ENCODE measurements at places on chromosomes 11 and 22. TPM values are rescaled to one million over a fixed set of nuclear protein-coding genes. Genes with fewer than 3 reads are reported as not detected.
A peak's percentile ranks its signal among the peaks of the same experiment; 100 is the strongest.

GRCh38 chr11:127117231-127117739, 116.7 kb upstream of the KIRREL3 start:
- H3K27ac ChIP-seq, result no peak overlapping the region
- no peak for DNase-seq
- no peaks in the 10 kb centered on the region for H3K4me1 ChIP-seq
- H3K4me3 ChIP-seq, result no peak overlapping the region
- no peaks in the 10 kb centered on the region for H3K27me3 ChIP-seq
- H3K36me3 ChIP-seq, result no peaks in the 10 kb centered on the region

GRCh38 chr22:23532731-23533130, 47.4 kb downstream of the IGLL1 start:
- no peak overlapping the region for H3K4me3 ChIP-seq
- H3K27me3 ChIP-seq, result peaks cover 13% of the 10 kb centered on the region
- H3K4me1 ChIP-seq, result peaks cover 56% of the 10 kb centered on the region
- peak overlapping the region; percentile 63 for H3K27ac ChIP-seq

GRCh38 chr22:25754527-25755202, 12.7 kb downstream of the MYO18B start:
- peaks cover 3% of the 10 kb centered on the region for H3K27me3 ChIP-seq
- no peaks in the 10 kb centered on the region for H3K36me3 ChIP-seq
- H3K27ac ChIP-seq, result no peak overlapping the region
- DNase-seq, result no peak
- H3K4me3 ChIP-seq, result no peak overlapping the region

DNA sequence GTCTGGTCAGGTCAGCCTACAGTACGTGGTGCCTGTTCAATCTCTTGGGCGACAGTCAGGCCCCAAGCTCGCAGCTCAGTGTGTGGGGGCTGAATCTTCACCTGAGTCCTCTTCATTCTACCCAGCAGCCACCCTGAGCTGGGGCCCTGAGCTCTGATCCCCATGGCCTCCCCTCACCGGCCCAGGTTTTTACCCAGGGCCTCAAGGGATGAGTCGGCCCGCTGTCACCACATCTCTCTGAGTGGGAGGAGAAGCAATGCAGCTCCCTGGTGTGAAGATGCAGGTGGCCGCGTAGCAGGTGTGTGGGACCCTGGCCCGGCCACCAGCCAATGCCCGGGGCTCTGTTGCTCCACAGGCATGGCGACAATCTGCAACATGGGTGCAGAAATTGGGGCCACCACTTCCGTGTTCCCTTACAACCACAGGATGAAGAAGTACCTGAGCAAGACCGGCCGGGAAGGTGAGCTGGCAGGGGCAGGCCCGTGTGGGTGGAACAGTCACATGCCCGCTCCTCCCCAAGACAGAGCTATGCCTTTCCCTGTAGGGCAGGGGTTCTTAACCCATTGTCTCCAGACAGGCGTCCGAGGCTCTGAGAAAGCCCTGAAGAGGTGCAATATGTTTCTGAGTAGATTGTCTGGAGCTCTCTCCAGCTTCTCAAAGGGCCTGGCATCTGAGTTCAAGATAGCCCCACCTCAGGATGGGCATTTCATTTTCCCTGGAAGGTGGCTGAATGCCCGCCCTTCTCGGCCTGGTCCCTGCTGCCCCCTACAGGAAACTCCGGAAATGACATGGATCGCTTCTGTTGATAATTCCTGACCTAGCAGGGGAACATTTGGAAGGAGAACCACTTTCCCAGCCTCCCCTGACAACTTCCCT, 26.9 kb downstream of the POLR3H start:
- H3K4me1 ChIP-seq, result peaks cover 11% of the 10 kb centered on the region
- peaks cover 25% of the 10 kb centered on the region for H3K36me3 ChIP-seq
- H3K4me3 ChIP-seq, result no peak overlapping the region
- peak; percentile 80 for DNase-seq
- no peak overlapping the region for H3K27ac ChIP-seq

DNA sequence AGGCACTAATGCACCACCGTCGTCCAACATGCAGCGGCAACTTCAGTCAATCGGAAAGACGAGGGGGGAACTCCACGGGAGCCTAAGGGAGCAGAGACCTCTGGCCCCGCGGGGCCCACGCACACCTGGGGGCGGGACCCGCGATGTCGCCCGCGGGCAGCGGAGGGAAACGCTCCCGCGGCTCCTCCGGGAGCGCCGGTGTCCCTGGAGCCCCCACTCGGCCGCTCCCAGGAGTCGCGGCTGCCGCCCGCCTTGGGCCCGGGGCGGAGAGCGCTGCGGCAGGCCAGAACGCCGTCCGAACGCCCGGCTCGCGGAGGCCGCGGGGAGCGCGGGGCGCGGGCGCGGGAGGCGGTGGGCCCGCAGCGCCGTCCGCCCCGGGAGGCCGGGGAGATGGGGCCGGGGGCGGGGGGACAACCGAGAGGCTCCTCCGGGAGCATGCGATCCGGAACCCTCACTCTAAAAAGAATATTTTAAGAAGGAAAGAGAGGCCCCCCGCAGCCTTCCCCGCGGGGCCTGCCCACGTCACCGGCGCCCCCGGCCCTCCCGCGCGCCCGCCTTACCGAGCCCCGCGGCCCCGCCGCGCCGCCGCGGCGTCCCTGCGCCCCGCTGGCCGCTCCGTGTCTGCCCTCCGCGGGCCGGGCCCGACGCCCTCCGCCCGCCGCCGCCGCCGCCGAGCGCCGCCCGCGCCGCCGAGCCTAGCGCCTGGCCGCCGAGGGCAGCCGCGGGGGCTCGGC, 86.6 kb upstream of the ARHGAP32 start:
- H3K27me3 ChIP-seq, result peaks cover 4% of the 10 kb centered on the region
- peak; percentile 21 for DNase-seq
- H3K36me3 ChIP-seq, result no peaks in the 10 kb centered on the region
- H3K4me3 ChIP-seq, result peak overlapping the region; percentile 89

DNA sequence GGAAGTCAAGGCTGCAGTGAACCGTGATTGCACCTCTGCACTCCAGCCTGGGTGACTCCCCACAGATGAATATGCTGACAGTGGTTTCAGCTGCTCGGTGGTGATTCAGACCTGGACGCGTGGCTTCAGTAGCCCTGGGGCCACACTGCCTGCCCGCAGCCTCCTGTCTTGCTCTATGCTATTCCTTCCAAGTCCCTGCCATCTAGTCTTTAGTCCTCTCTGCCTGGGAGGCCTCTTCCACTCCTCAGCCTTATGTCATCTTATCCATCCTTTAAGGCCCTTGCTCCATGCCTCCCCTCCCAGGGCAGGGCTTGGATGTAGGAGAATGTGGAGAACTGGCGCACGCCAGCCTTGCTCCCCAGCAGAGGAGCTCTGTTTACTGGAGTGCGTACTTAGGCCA, 23.0 kb downstream of the YDJC start:
- DNase-seq, result no peak
- no peak overlapping the region for H3K27ac ChIP-seq
- H3K4me1 ChIP-seq, result peaks cover 4% of the 10 kb centered on the region
- peaks cover 6% of the 10 kb centered on the region for H3K27me3 ChIP-seq

DNA sequence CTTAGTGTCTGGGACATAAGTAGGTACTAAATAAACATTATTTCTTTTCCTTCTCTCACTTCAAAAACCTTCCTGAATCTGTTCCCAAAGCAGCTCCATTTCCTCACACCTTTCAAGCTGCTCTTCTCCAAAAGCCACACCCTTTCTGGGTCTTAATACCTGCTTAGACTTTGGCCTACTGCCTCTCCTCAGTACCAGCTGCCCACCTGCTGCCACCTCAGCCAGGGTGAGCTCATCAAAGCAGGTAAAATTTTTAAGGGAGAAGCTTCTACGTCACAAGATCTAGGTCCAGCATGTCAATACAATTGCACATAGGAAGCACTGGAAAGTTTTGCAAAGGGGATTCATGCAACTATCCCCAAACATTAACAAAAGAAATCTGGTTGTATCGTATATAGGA, 108.4 kb downstream of the RPL27A start:
- peaks cover 8% of the 10 kb centered on the region for H3K36me3 ChIP-seq
- no peak overlapping the region for H3K27ac ChIP-seq
- peaks cover 6% of the 10 kb centered on the region for H3K27me3 ChIP-seq

- DNase-seq, result peak; percentile 21
- no peaks in the 10 kb centered on the region for H3K36me3 ChIP-seq
- no peak overlapping the region for H3K27ac ChIP-seq
- H3K27me3 ChIP-seq, result peaks cover 3% of the 10 kb centered on the region
These were observed 39.7 kb upstream of the MMP12 start for GRCh38 chr11:102914238-102915043.

GRCh38 chr11:95520369-95521132, 269.0 kb downstream of the FAM76B start:
- H3K27ac ChIP-seq, result no peak overlapping the region
- no peak for DNase-seq
- no peak overlapping the region for H3K4me3 ChIP-seq

GRCh38 chr11:64436000-64436399, 77.0 kb downstream of the RPS6KA4 start:
- peak overlapping the region; percentile 25 for H3K4me3 ChIP-seq
- H3K27ac ChIP-seq, result no peak overlapping the region
- H3K36me3 ChIP-seq, result peaks cover 3% of the 10 kb centered on the region
- no peak for DNase-seq
- peaks cover 4% of the 10 kb centered on the region for H3K4me1 ChIP-seq

DNA sequence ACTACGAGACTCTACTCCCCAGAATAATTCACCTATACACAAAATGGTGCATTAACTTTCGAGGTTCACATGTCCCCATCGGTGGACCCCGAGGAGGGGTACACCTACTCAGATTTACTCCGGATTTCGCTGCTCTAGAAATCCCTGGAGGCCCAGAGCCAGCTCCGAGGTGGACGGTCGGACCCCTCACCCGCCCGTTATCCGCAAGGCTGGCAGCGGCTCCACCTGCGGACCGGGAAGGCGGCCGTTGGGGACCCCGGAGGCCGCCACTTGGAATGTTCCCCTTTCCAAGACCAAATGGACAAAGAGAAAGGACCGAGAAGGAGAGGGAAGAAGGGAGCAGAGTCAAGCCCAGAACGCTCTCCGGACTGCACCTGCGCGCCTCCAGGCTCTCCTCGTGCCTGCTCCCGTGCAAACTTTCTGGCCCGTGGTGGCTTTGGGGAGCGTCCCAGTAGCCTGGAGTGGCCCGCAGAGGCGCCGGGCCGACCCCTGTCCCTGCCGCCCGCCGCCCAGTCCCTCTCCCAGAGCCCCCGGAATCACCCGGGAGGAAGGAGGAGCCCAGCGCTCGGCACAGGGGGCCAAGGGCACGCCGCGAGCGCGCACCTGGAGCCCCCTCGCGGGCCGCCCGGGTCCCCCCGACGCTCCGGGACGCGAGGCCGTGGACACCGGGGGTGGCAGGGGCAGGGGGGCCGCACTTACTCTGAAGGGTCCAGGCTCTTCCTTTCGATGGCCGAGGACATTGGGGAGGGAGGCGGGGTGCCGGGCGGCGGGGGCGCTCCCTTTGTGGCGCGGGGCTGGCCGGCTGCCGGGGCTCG, 23.0 kb downstream of the LMO2 start:
- DNase-seq, result peak; percentile 21
- peak overlapping the region; percentile 95 for H3K27ac ChIP-seq
- peaks cover 9% of the 10 kb centered on the region for H3K27me3 ChIP-seq
- peaks cover 39% of the 10 kb centered on the region for H3K36me3 ChIP-seq

- H3K27ac ChIP-seq, result peak within 1 kb of the TSS; percentile 90
- H3K27me3 ChIP-seq, result peaks cover 8% of the 10 kb centered on the region
- peaks cover 17% of the 10 kb centered on the region for H3K4me1 ChIP-seq
These were observed at the start of gene KDM2A for GRCh38 chr11:67118801-67119584. TSS of gene KDM2A (plus strand) at chr11:67119263. CDS start at chr11:67121317, 2,054 bp downstream.

GRCh38 chr11:108559904-108560303, 33.7 kb downstream of the EXPH5 start:
- H3K4me3 ChIP-seq, result no peak overlapping the region
- H3K4me1 ChIP-seq, result peaks cover 9% of the 10 kb centered on the region
- H3K27me3 ChIP-seq, result peaks cover 1% of the 10 kb centered on the region
- no peaks in the 10 kb centered on the region for H3K36me3 ChIP-seq

- H3K36me3 ChIP-seq, result no peaks in the 10 kb centered on the region
- H3K27ac ChIP-seq, result no peak overlapping the region
- H3K4me3 ChIP-seq, result no peak overlapping the region
- DNase-seq, result no peak
- H3K4me1 ChIP-seq, result peaks cover 21% of the 10 kb centered on the region
These were observed 84.6 kb upstream of the NNMT start for GRCh38 chr11:114211444-114212121.

- H3K27ac ChIP-seq, result peak overlapping the region; percentile 3
- no peaks in the 10 kb centered on the region for H3K36me3 ChIP-seq
- peaks cover 3% of the 10 kb centered on the region for H3K27me3 ChIP-seq
- no peak overlapping the region for H3K4me3 ChIP-seq
These were observed 29.0 kb downstream of the ANKRD42 start for GRCh38 chr11:83222499-83222898.

DNA sequence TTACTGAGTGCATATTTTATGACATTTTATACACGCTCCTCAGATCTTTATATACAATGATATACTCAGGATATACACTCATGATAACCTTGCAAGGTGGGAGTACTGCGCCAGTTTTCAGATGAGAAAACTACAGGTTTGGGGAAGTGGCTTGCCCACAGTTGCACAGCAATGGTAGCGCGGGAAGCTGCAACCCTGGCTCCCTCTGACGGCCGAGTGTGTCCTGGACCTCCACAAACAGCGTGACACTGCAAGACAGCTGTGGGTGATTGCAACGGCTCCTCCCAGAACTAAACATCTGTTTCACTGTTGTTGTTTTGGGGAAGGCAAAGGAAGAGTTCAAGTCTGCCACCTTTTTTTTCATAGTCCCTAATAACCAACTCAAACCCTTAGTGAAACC, 47.0 kb downstream of the PACSIN2 start:
- peaks cover 15% of the 10 kb centered on the region for H3K27me3 ChIP-seq
- peaks cover 43% of the 10 kb centered on the region for H3K36me3 ChIP-seq
- H3K27ac ChIP-seq, result no peak overlapping the region
- no peak overlapping the region for H3K4me3 ChIP-seq
- DNase-seq, result no peak

Gene RCOR2
- total RNA-seq, result 9.3 TPM

Gene AQP11
- total RNA-seq, result 0.33 TPM

Gene RAB6A
- total RNA-seq, result 125 TPM

Gene CRYBB3
- total RNA-seq, result 0.97 TPM

Gene TRIM22
- total RNA-seq, result 1.2 TPM

Gene OR10A2
- not detected for total RNA-seq

Gene C11orf91
- not detected for total RNA-seq

Data from endothelial cell (in vitro differentiated cells).